NCI-H510A (cell line): ENCODE measurements at places on chromosomes 13 and 19.

- no peak for DNase-seq
Measured at GRCh38 chr19:22620912-22621311, 13.2 kb upstream of the ZNF492 start.

DNA sequence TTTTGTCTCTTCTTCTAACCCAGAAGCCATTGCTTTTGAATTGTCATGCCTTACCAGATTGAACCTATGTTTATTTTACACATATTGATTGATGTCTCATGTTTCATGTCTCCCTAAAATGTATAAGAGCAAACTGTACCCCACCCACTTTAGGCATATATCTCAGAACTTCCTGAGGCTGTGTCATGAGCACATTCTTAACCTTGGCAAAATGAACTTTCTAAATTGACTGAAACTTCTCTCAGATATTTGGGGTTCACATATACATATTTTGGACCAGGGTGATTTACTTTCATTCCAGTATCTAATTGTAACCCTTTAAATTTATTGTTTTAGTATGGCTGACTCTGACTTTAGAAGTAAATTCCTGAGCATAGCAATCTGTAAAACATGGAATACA is 723.9 kb upstream of the PCDH20 start:
- DNase-seq = no peak

- no peak for DNase-seq
Measured at GRCh38 chr19:53183146-53183764, 9.9 kb downstream of the ZNF665 start.

DNA sequence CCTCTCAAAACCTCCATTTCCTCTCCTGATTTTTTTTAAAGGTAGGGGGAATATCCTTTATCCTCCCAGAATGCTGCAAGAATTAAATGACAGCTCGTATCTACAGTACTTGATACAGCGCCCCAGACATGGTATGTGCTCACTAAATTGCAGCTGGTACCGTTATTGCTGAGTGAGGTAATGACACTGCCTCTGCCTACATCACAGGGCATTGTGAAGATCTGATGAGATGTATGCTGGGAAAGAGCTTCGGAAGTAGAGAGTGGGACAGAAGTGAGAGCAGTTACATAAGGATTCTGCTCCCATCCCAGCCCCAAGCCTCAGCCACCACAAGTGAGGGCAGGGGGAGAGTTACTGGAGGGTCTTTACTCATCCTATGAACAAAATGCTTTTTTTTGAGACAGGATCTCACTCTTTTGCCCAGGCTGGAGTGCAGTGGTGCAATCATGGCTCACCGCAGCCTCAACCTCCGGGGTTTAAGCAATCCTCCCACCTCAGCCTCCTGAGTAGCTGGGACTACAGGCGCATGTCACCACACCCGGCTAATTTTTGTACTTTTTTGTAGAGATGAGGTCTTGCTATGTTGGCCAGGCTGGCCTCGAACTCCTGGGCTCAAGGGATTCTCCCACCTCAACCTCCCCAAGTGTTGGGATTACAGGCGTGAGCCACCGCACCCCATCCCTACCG is 1.7 kb upstream of the FKRP start:
- DNase-seq = no peak

DNA sequence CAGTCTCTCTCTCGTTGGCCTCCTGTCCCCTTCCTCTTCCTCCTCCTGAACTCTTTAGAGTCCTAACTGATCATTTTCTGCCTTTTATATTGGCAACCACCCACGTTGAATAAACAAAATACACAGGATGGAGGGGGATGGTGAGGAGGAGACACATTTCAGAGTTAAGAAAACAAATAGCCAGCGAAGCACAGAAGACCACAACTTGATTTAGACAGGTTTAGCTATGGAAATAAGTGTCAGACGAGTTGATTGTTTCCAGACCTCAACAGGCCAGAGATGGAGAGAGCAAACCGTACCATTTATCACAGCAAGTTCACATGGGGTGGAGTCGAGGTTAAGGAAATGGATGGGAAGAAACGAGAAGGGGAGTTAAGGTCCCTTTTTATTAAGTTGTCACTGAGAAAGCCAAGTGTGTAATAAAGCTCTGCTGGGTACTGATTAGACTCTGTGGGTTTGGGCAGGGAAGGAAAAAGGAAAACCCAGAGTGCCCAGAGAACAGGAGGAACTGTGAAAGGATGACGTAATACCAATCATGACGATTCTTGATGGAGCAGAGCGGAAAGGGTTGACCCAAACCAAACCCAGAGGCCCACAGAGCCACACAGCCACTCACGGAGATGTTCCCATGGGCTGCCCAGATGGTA is 11.1 kb upstream of the SERP2 start:
- DNase-seq = no peak

- DNase-seq = no peak
Measured at GRCh38 chr13:43596006-43596405, 190.8 kb downstream of the ENOX1 start.

DNA sequence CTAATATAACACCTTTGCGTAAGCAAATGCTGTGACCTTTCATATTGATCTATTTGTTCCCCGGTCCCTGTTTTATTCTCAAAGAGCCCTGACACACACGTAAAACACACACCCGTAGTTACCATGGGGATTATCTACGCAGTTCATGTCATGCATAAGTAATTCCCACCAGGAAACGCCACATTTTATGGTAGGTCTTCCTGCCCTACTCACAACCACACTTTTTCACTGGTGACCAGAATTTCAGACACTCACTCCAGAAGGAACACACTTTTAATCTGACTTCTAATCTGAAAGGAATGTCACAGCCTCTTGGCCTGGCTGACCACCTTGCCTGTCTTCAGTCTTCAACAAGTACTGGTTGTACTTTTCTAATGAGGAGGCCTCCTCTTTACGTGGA is 46.8 kb downstream of the SLC7A1 start:
- DNase-seq = no peak

DNA sequence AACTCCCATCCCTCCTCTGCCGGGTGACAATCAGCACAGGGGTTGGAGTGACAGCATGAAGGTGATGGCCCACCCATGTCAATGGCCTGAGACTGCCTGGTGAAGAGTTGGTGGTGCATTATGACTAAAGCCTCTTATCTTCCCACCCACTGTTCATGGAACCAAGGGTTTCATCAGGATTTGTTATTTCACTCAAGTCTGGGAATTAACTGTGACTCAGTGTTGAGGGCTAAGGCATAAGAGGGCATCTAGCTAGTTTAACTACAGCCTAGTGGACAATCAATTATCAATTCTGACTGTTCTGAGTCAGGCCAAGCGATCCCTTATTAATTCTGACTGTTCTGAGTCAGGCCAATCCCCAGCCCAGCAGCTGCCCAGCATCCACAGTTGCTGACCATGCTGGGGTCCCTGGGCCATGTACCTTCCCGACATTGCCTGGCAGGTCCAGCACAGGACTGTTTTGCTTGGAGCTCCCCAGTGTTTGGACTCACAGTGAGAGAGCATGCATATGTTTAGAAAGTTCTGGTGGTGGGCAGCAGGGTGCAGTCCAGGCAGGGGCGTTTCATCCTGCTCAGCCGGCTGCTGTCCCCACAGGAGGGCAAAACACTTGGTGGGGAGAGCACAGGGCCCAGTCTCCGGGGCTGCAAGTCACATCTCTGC is 65.5 kb downstream of the RASL11A start:
- DNase-seq = no peak

GRCh38 chr13:54928071-54928470 is 1899.5 kb downstream of the OLFM4 start:
- no peak for DNase-seq

DNA sequence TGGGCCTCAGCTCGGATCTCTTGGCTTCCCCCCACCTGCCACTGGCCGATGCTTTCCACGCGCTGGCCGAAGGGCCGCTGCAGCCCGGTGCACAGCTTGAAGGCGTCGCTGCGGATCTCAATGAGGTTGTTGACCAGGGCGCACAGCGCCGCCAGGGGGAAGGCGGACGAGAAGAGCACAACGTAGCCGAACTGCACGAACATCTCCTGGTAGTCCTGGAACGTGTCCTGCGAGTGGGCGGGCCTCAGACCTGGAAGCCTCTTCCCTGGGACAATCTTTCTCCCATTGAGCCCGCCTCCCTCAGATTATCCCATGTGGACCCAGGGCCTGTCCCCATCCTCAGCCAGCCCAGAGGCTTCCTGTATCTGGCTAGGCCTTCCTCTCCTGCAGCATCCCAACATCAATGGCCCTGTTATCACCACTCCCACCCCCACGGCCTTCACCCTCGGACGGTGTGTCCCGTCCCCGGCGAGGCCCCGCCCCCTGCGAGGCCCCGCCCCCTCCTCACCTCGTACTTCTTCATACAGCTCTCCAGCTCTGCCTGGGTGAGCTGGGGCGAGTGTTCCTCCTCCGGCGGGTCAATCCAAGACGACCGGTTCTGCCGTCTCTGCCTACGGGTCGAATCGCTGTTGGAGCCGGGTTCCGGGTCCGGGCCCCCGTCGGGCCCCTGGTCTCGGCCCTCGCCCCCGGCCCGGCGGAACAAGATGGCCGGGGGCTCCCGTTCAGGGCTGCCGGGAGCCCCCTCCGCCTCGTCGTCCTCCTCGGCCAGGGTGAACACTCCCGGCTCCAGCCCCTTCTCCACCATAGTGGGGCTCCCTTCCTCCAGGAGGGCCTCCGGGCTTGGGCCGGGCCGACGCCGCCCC is 6.8 kb downstream of the ANO8 start:
- DNase-seq = no peak

DNA sequence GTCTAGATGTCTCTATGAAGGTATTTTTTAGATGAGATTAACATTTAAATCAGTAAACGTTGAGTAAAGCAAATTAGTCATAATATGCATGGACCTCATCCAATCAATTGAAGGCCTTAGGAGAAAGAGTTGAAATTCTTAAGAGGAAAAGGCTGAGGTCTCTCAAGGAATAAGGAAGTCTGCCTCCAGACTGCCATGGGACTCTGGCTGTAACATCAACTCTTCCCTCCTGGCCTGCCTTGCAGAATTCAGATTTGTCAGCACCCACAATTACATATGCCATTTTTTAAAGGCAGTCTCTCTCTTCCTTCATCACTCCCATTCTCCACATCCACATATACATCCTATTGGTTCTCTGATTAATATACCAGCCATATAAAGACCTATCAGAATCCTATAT is 28.8 kb upstream of the INTS6 start:
- no peak for DNase-seq

DNA sequence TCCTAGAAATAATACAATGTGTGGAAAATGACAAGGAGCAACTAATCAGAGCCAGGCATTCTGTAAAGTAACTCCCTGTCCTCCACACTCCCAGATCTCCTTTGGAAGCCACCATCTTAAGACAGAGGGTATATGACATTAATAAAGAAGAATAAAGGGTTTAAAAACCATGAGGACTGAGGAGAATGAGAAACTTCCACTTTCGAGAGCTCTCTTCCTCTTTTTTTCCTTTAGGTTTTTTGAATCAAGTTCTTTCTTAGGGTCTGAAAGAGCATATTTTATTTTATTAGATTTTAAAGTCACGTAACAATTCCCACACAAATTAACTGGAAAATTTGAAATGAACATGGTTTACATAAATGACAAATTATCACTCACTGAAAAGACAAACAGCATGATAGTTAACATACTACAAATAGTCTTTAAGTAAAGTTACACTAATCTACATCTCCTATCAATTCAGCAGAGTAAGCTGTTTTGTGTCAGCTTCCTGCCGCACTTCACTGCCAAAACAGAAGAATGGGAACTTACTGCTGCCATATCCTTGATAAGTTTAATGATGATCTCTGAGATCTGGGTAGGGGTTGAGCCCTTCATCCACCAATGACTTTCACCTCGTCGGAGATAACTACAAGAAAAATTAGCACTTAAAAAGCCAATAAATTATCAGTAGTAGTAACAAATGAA is 38.6 kb upstream of the FBXL3 start:
- DNase-seq = no peak

- DNase-seq = no peak
Measured at GRCh38 chr19:18660939-18661670, 22.4 kb upstream of the CRTC1 start.

DNA sequence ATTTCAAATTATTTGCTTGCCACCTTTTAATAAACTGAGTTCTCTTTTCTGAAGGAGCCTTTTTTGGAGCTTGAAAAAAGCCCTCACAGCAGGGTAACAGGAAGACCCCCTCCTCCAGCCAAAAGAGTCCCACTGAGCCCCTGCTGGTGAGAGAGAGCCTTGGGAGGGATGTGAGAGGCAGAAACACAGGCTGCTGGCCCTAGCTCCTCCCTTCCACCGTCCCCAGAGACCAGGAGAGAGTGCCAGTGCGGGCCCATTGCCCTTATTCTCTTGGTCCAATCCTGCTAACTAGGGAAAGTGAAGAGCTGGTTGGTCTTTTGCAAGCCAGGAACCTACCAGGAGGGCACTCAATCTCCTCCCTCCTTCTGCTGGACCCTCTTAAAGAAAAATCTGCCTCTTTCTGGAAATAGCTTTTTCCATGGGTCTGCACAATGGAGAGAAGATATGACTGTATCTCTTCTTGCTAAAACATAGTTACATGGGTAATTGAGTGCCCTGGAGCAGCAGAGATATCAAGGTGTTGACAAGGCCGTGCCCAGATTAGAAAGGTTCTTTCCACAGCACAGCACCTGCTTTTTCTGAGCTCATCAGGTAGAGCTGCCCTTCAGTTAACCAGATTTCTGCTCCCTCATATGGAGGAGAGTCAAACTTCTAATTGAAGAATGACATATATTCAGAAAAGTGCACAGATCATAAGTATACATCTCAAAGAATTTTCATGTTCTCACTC is 113.9 kb downstream of the LRCH1 start:
- no peak for DNase-seq

DNA sequence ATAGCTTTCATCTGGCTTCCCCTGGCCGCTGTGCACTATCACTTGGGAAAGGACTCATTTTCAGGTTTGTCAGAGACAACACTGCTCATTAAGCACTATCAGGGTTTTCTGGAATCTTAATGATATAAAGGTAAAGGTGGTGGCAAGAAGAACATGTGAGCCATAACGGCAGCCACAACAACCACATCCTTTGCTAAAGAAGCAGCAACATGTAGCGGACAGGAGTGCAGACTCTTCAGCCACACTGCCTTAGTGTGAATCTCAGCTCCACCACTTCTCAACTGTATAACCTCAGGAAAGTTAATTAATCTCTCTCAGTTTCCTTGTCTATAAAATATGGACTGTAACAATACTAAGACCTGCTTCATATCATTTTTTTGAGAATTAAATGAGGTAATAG is 24.1 kb upstream of the MIR17HG start:
- DNase-seq = no peak

DNA sequence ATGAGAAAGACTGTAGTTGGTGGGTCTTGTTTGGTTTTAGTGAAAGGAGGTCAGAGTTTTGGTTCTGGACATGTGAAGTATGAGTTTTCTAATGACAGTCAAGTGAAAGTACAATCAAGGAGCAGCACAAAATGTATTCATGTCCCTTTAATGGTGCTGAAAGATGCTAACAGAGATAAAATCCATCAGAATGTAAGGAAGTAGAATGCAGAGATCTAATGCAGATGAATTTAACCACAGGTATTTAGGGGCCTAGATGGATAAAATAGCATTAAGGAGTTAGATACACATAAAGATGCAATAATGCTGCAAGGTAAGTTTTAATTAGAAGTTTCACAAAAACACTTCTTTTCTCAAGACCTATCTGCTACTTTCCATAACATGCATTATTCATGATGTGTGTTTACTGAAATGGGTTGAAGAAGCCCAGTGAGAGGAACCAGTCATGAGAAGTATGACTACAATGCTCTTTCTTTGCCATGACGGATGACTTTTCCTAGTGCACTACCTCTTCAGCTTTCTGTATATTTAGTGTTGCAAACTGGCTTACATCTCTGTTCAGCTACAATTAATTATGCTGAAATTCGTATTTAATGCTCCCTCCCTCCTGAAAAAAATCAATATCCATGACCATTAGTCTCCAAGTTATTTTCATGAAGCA is 222.9 kb upstream of the HTR2A start:
- DNase-seq = no peak

GRCh38 chr13:59103004-59103768 is 1060.5 kb downstream of the DIAPH3 start:
- DNase-seq = no peak

GRCh38 chr13:93752541-93752940 is 525.9 kb downstream of the GPC6 start:
- no peak for DNase-seq
